LoVo (cell line): ENCODE measurements at places on chromosomes 7 and 10.

GRCh38 chr7:55028011-55028410 is 9.2 kb downstream of the EGFR start:
- DNase-seq: no peak

DNA sequence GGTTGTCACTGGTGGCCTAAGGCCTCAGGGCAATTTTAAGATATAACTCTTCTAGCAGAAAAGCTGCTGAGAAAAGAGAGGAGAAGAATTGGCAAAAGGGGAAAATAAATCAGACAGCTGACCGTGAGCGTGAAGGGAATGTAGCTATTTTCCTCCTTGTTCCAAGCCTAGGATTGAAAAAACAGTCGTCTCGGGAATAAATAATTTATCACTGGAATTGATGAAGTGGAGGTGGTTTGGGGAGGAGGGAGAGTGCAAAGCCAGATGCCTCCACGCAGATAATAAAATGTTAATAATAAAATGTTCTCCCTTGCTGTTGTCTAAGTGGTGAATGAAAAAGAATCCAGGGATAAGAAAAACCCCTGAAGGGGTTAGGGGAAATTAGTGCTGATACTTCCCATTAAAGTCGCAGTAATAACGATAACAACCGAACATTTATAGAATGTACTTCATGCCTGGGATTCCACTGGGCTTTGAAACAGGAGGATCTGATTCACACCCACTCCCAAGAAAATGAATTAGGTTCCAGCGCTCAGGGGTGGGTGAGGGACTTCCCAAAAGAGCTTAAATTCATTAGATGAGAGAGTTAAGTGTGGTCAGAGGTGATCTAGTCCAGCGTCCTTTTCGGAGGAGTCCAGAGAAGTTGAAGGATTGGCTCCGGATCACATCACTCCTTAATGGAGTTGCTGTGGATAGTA is 27.3 kb downstream of the BAMBI start:
- no peak for DNase-seq

GRCh38 chr10:114174695-114175188 is 739 bp upstream of the CCDC186 start:
- no peak for DNase-seq

- DNase-seq: no peak
Measured at GRCh38 chr7:155803418-155804376, 8.6 kb downstream of the SHH start.

GRCh38 chr7:94295850-94296249 is 98.8 kb upstream of the COL1A2 start:
- DNase-seq: no peak

- no peak for DNase-seq
Measured at GRCh38 chr7:107032050-107032449, 12.5 kb upstream of the PRKAR2B start.

DNA sequence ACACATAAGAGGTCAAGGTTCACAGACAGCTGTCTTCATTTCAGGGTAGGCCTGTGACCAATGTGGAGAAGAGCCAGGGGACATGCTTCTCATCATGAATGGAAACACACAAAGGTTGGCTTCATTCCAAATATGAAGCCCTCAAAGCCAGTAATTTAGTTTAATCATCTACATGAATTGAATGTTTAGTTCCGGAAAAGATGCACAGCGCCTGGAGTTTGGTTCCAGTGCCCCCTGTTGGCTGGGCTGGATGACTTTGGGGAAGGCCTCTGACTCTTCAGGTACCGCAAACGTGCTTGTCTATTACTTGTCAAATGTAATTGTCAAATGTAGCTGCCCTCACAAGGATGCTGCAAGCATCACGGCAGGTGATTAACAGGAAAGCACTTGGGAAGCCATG is 130.7 kb downstream of the ADRA2A start:
- DNase-seq: no peak

DNA sequence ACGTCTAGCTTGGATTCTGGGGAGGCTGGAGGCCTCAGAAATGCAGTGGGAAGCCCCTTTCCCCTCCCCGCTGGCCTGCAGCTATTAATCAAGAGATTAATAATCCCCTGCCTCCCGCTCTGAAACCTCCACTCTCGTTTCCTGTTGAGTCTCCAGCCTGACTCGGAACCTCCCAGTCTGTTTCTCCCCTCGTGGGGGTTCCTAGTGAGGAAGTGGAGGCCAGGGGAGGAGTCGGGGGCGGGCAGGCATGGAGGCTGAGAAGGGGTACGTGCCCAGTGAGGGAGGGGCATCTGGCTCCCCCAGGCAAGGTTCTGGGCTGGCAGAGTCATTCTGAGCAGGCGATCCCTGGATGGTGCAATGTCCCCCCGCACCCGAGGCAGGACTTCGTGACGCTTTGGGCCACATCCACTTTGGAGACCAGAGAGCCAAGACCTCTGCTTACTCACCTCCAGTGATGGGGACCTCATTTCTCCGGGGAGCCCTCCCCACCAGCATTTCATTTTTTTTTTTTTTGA is 73.6 kb downstream of the COL26A1 start:
- no peak for DNase-seq

DNA sequence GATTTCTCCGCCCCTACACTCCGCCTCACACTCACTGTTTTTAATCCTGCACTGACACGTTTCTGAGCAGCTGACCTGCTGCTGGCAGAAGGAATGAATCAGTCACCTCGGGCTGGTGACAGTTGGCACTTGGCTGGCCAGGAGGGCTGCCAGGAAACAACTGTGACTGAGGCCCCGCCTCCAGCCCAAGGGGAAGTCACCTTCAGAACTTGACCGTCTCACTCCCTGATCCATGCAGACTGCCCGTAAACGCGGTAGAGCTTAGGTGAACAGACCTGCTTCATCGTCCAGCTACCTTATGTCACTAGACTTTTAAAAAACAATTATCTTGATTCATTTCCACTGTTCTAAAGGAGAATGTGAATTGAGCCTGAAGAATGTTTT is 107.5 kb downstream of the DOCK1 start:
- peak; percentile 62 for DNase-seq

- no peak for DNase-seq
Measured at GRCh38 chr10:47404446-47404845, 20.4 kb upstream of the ZNF488 start.

DNA sequence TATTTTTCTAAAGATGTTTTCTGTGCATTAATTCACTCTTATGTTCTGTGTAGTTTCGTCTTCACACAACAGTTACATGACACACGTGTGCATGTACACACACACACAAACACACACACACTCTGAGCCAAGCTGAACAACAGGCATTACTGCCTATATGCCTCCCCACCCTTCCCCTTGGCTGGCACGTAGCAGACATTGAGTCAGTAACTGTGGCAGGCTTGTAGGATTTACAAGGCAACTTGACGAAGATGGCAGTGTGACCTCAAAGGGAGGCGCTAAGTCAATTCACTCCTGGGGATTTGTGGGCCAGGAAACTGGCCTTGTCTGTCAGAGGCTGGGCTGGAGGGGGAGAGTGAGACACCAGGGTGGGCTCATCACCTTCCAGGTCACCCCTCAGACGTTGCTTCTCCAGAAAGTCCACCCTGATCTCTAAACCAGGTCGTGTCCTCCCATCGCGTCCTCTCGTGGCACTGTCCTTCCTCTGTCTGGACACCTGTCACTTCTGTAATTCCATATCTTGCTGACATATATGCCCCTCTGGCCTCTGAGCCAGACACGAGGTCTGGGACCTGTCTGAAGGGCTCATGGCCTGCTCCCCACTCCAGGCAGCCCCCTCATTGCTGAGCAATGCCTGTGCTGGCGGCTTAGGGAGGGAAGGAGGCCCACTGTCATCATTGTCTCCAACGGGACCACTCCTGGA is 41.1 kb upstream of the INPP5A start:
- no peak for DNase-seq

GRCh38 chr7:69208848-69209247 is 389.4 kb upstream of the AUTS2 start:
- DNase-seq: no peak

GRCh38 chr10:43973801-43974200 is 325.1 kb upstream of the ZNF32 start:
- no peak for DNase-seq

DNA sequence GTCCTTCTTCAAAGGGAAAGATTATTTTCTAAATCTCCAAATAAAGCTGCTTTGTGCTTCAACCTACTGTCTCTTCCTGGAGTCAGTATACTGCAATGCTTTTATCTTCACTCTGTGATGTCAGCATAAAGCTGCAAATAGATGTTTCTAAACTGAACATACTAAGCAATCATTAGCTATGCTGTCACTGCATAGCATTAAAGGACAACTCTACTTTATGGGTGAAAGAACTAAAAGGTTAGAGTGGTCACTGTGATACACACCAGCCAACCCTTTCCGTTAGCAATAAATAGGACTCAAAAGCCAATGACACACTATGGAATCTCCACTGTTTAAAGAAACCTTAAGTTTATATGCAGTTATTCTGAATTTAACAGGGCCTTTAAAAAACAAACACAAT is 1.8 kb downstream of the CCDC186 start:
- no peak for DNase-seq

GRCh38 chr7:105438847-105439173 is 50.1 kb upstream of the SRPK2 start:
- no peak for DNase-seq

GRCh38 chr10:106511917-106512316 is 652.6 kb downstream of the SORCS1 start:
- DNase-seq: no peak

- no peak for DNase-seq
Measured at GRCh38 chr7:43289826-43290225, 177.4 kb downstream of the HECW1 start.

GRCh38 chr7:71472962-71473361 is 341.0 kb downstream of the GALNT17 start:
- DNase-seq: no peak

- no peak for DNase-seq
Measured at GRCh38 chr10:77201135-77202106, 436.2 kb downstream of the KCNMA1 start.
